Memory B cell (primary cell): ENCODE measurements at places on chromosomes 2 and 18.

DNA sequence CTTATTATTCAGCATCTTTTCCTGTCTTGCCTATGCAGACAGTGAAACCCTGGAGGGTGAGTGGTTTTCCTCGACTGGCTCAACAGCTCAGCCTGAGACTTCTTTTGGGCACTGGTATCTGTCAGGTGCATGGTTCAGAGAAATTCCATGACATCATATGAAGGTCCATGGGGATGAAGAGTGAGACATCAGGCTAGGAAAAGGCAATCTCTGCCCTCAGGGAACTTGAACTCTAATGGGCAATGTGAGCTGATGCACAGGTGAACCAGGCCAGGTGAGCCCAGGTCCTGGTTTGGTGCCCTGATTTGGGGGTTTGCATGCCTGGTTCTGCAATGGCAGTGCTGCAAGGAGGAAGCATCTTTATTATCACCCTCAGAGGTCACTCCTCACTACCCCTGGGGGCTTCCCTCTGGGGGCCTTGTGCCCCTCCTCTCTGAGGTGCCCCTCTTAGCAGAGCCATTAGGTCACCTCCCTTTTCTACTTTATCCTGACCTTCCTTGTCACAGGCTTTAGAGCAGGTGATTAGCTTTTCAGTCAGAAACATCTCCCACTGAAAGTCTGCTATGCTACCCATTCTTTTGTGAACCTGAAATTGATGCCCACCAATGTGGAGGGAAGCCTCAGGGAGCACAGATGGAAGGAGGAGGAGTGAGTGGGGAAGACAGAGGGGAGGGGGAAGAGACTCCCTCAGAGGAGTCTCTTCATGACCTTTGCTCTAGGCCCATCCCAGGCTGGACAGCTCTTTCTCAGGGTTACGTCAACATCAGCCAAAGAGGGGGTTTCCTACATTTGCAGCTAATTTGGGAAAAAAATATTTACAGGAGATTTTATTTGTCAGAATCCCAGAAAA is 47.3 kb downstream of the MERTK start:
- DNase-seq, result no peak

DNA sequence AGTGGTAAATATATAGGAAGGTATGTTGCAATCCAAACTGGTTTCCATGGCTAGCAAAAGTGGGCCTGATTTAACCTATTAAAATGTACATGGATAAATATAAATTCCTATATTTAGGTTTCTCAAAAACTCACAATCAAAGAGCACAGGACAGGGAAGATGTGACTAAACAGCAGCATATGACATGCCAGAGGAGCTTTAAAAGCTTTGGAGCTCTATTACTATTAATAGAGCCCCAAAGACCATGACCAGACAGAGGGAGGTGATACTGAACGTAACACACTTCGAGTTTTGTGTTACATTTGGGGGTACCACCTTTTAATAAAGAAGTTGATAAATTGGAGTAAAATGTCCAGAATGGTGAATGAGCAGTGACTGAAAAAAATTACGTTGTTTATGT is 179.5 kb upstream of the SLC14A2 start:
- no peak for DNase-seq

- DNase-seq, result no peak
These were observed 38.7 kb downstream of the PKDCC start for GRCh38 chr2:42086500-42086953.

DNA sequence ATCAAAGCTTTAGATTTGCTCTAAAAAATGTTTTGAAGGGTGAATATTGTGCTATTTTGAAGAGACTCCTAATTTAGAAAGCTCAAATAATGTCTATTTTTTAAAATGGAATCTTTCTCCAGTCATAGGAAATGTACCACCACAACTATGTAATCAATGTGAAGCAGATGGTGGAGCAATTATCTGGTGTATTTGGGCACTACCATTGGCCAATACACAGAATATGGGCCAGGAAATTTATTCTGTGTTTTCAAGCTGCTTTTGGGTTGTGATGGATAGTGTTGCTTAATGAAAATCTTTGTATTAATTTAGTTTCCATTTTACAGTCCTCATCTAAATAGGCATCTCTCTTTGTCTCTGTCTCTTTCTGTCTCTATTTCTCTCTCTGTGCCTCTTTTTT is 17.1 kb upstream of the VWC2L start:
- DNase-seq, result no peak

GRCh38 chr2:237594514-237594871 is 4.0 kb upstream of the RAB17 start:
- DNase-seq, result no peak

DNA sequence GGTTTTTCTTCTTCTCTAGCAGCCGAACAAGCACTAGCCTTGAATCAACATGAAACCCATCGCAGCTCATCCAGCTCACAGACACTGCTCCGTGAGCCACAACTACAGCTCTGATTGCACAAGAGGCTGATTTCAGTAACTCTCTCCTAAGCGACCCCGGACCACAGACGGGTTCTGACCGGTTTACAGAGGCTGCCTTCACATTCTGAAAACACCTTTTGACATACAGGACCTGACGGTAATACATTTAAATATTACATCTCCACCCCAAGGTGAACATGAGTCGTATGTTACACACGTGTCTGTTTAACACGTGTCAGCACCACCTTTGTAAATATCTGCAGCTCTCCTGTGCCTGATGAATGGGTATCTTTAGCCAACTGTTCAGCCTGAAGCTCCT is 120.7 kb downstream of the TMEM18 start:
- no peak for DNase-seq

GRCh38 chr2:8985561-8986326 is 17.7 kb downstream of the MBOAT2 start:
- no peak for DNase-seq

GRCh38 chr2:39668576-39669080 is 2.9 kb downstream of the TMEM178A start:
- no peak for DNase-seq

GRCh38 chr2:26521054-26521912 is 43.4 kb upstream of the OTOF start:
- no peak for DNase-seq

GRCh38 chr18:6590326-6590725 is 139.2 kb upstream of the ARHGAP28 start:
- DNase-seq, result no peak

DNA sequence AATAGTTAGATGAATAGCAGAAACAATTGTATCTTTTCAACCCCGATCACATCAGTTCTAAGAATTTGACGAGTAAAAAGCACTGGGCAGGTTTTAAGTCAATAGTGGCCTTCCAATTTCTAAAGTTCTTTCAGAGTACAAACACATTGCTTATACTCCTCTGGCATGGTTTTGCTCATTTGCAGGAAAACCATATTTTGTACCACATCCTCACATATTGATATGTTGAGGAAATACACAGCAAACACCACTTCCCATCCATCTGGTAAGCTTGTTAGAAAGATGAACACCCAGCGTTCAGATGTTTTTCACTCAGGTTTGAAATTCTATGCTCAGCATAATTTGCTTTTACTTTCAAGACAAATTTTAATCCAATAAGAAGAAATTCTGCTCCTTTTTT is 344.6 kb upstream of the ACVR2A start:
- DNase-seq, result no peak

DNA sequence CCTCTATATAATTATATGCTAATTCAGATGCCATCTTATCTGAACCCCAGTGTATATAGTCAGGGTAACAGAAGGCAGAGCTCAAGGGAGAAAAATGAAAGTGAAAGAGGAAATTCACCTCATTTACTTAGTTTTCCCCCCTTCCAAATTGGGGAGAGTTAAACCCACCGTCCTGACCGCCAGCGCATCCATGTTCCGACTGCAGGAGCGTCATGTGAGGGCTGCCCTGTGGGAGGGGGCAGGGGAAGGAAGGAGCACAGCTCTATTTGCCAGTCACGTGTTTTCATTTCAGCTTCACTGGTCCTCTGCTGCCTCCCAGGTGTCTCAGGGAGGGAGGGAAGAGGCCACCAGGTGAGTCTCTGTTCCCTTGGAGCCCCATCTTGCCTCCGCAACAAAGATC is 13.2 kb downstream of the CNNM4 start:
- no peak for DNase-seq

DNA sequence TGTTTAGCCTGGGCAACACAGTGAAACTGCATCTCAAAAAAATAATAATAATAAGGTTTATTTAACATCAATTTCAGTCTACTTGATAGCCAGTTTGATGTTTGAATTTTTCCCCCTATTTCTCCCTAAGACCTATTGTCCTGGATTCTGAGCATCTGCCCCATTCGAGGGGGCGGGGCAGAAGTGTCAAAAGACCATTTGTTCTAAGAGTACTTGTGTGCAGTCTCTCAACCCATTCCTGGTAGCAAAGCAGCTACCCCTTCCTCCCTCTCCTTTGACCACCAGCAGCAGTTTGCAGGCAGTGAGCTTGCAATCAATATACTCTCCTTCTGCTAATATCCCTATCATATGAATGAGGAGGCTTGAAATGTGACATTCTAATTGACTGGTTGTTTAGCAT is 71.9 kb downstream of the VWC2L start:
- DNase-seq, result no peak

GRCh38 chr2:86052676-86053075 is 53.0 kb downstream of the POLR1A start:
- no peak for DNase-seq

DNA sequence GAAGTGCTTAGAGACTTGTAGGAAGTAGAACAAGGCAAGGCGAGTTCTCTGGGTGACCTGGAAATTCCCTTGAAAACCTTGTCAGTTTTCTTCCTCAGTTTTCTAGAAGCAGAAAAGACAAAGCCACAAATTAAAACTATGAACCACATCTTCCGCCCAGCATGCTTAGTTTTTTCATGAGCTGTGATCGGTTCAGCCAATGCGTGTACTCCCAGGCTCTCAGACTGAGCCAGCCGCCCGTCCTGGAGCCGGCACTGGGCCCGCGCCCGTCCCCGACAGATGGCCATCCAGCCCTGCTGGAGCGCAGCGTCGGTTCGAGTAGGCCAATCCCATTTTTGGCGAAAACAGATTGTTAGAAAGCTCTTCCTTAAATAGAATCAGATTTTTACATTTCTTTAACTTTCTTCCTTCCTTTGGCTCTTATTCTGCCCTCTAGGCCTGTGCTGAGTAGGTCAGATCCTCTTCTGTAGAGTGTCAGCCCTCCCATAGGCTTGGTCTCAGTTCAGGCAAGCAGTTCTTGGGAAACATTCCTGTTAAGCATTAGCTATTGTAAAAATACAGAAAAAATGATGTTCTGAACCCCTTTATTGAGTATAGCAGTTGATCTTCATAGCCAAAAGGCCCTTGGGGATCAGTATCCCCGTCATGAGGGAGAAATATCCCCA is 112.5 kb downstream of the NCK2 start:
- no peak for DNase-seq

GRCh38 chr2:222052934-222053367 is 245.8 kb downstream of the PAX3 start:
- DNase-seq, result no peak

- DNase-seq, result peak; percentile 16
These were observed 619 bp downstream of the GALM start for GRCh38 chr2:38666556-38666910.

- no peak for DNase-seq
These were observed 189.3 kb downstream of the CLIP4 start for GRCh38 chr2:29304399-29305060.

GRCh38 chr2:191881982-191882816 is 35.3 kb upstream of the CAVIN2 start:
- DNase-seq, result no peak

DNA sequence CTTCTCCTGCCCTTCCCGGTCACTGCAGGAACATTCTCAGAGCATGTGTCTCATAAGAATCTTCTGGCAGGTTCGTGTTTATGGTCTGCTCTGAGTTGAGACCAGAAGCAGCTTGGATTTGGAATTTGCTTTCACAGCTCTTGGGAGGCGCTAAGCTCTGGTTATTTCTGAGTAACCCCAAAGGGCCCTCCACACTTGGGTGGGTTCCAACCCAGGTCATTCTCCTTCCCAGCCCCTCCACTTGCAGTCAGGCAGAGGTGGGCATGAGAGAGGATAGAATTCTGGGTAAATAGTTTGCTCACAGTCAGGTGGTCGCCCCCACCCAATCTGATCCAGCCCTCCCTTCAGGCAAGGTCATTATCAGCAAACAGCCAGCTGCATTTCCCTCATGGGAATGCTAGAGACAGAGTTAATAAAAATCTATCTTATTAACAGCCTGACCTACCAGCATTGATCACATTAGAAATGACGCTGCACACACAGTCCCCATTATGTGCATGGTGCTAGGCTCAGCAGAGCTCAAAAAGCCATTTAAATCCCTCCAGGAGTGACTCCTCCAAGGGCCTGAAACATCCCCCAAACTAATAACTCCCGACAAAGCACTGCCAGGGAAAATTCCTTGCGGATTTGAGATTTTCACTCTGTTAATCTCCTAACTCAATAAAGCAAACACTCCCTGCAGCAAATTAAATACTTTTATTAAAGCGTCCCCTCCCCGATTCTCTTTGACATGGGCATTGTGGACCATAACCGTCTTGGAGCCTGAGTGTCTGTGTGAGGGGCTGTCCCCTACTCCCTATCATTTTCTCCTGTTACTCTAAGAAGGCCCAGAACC is 61.9 kb downstream of the SLC4A5 start:
- no peak for DNase-seq

DNA sequence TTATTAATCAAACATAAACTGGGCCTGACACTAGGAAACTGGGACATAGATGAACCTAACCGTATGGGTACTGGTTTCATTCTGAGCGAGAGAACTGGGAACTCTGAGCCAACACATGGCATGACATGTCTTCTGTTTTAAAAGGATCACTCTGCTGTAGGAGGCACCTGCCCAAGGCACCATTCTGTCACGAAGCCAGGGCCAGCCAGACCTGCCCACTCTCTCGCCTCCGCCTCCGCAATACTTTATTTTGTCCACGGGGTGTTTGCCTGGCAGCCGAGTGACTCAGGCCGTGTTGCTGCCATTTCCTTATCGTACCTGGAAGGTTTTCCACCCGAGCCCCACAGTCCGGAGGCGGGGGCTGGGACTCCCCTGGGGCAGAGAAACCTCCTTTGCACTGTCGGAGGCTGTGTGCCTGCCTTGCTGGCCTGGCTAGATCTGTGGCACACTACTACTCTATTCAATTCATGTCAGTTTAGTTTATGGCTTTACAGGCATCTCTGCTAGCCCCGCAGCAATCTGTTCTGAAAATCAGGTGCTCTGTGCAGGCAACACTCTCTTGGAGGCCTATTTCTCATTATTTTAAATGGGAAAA is 120.4 kb upstream of the ACKR3 start:
- no peak for DNase-seq

GRCh38 chr2:124122340-124122739 is 97.3 kb downstream of the CNTNAP5 start:
- no peak for DNase-seq

GRCh38 chr2:86048888-86049287 is 56.8 kb downstream of the POLR1A start:
- DNase-seq, result no peak

GRCh38 chr18:40576507-40577115 is 1378.4 kb upstream of the PIK3C3 start:
- DNase-seq, result no peak

- DNase-seq, result no peak
These were observed 144.9 kb upstream of the MYCN start for GRCh38 chr2:15795426-15795825.
